Fibroblast of the conjunctiva (primary cell): ENCODE measurements at places on chromosomes 4 and X.

GRCh38 chr4:98746936-98747335 is 88.5 kb upstream of the TSPAN5 start:
- no peak for DNase-seq

DNA sequence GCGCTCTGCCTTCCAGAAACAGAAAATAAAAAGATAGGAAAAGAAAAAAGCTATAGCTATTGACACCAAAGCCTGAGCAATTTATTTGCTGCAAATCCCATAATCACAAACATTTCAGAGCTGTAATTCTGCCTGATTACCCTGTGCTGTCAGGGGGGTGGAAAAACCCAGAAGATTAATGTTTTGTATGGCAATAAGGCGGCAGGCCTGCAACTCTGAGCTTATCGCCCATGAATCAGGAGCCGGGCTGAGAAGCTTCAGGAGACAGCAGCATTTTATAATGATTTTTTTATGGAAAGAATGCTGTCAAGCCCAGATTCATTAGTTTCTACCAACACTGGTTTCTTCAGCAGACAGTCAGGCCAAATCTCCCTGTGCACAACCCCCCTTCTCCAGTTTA is 82.6 kb upstream of the TMEM164 start:
- DNase-seq: no peak

DNA sequence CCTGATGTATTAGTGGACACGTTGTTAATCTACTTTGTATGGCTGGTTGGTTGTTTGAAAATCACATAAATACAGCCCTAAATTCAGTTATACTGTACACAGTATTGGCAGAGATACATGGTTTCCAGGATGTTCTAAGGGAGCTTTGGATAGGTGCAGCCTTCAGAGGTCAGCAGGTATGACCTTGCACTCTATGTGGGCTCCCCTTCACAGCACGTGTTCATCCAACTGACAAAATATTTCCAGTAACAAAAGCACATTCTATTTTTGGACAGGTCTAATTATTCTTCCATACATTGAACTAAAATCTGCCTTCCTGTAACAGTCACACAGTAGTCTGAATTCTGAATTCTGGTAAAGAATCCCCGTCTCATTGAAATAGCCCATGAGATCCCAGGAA is 92.8 kb upstream of the RAPGEF2 start:
- no peak for DNase-seq

DNA sequence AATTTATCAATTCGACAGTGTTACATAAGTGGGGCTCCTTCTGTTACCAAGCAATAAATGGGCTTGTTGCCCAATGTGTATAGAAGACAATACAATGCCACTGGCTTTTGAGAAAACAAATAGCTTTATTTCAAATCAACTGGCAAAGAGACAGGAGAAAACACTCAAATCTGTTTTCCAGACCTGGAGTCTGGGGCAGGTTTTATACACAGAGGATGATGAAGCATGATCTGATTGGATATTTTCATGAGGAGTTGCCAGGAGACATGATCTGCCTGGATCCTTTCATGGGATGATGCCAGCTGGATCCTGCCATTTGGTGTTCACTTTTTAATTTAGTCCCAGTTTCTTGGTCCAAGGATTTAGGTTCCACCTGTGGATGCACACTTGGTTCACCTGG is 287.9 kb downstream of the CXXC4 start:
- no peak for DNase-seq

GRCh38 chr4:85427123-85427522 is 47.8 kb upstream of the ARHGAP24 start:
- no peak for DNase-seq
